Activated T-helper 2 cell treated with anti-CD3 and anti-CD28 coated beads, Interferon-gamma antibody, Interleukin-2, Interleukin-4, amounts not matched to agents 10 μg/mL and 5 μg/mL and 100 μg/mL, durations not matched to agents 14 hours and 24 hours and 36 hours (primary cell): ENCODE measurements at places on chromosomes 16 and 17.
A peak's percentile ranks its signal among the peaks of the same experiment; 100 is the strongest.

DNA sequence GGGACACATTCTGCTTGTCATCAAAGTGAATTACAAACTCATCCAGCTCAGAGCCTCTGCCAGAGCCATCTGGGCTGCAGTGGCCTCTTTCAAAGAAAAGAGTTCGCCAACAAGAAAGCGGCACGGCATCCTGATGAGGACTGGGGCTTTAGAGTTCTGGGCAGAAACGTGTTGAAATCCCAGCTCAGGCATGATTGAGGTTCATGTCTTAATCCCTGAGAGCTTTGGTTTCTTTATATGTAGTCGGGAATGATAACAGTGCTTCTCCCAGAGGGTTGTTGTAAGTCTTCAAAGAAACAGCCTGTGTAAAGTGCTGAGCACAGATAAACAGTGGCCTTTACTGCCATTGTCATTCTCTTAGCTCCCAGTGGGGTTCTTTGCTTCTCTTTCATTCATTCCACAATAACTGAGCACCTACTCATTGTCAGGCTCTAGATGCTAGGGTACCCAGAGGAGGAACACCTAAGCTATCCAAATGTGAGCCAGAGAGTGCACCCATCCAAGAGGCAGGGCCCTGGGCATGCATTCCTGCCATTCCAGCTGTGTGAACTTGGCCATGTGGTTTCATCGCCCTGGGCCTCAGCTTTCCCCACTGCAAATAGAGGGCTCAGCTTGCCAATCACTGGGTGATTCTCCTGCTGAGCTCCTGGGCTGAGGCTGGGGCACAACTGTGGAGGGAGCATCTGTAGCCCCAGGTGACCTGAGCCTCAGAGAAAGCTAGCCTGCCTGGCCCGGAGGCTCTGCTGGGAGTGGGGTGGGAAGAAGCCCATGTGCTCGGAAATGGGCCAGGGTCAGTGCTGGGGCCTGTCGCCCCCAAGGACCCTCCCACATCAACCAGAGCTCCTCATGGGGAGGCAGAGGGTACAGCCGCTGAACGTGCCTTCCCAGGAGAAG, 38.3 kb upstream of the CRHR1 start:
- no peak for DNase-seq

DNA sequence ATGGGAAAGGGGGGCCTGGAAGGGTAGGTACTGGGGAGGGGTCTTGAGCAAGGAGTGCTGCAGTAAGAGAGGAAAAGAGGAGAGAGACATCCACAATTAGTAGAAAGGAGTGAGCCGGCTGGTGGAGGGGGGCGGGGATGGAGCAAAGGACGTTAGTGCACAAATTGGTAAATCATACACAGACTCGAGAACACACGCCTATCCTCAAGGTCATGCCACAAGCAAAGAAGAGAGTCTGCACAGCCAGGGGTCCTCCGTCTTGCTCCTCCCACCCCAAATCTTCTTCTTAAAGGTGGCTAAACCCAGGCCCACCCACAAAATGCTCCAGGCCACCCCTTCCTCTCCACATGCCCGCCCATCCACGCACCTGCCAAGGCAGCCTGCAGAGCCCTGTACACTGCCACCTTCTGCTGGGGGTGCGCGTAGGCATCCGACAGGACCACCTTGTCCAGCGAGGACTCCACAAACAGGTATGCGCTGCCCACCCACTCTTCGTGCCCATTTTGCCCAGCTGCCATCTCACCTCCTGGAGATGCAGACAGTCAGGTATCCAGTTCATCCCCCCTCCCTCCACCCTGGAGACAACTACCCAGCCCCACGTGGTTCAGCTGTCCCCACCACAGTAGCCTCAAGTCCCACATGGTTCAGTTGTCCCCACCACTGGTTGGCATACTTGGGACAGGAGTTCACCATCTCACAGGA, 3.4 kb downstream of the TRADD start:
- peak; percentile 8 for DNase-seq

DNA sequence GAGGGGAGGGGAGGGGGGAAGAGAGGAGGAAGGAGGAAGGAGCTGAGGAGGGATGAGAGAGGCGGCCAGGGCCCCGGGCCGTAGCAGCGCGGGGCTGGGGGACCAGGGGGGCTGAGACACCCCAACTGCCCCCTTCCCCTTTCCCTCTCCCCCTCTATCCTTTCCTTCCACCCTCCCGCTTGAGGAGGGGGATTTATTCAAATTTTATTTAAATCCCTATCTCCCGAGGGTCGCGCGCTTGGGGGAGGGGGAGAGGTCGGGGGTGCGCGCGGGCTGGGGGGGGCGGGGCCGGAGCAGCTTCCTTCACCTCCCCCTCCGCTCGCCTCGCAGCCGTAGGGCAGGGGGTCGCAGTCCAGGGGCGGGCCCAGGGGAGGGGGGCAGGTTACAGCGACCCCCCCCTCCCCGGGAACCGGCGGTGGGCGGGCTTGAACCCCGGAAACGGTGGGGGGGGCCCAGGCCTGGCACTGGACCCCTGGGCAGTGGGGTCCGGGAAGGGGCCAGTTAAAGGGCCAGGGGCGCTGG, at the start of gene FBXL19:
Gene FBXL19, plus strand, starts transcription at position 19 of the 522 bp plus-strand sequence. CDS start 2,183 bp downstream, outside the sequence.
- no peak for DNase-seq

DNA sequence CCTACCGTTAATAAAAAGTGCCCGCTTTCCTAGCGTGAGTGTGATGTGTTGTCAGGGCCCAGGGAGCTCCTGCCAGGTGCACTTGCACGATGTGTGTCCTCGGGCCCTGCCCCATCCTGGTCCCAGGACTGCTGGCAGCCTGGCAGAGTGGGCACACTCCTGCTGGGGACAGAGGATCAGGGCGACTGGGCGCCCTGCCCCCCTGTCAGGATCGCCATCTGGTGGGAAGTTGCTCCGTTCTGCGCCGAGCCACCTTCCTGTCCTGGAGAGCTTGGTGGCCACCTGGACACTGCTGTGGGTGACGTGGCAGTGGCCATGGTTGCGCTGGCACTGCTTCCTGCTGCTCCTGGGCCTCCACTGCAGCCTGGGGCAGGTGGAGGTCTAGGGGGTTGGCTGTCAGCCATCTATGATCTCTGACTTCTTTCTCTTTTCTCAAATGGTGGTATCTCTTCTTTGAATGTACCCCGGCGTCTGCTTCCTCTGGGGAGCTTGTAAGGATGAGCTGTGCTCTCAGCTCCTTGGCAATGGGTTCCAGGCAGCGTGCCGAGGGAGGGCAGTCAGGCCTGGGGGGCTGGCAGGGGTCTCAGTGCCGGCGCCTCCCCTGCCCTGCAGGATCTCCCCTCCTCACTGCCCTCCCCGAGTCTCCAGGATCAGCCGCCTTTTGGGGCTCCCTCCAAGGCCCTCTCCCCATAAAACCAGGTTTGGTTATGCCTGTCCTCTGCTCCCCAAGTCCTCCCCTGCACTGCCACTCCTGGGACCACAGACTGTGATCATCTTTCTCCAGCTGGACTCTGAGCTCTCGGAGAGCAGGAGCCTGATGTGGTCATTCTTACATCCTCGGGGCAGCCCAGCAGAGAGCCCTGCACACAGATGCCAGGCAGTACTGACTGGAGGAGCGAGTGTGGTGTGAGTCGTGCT, 76.9 kb downstream of the AMFR start:
- no peak for DNase-seq

DNA sequence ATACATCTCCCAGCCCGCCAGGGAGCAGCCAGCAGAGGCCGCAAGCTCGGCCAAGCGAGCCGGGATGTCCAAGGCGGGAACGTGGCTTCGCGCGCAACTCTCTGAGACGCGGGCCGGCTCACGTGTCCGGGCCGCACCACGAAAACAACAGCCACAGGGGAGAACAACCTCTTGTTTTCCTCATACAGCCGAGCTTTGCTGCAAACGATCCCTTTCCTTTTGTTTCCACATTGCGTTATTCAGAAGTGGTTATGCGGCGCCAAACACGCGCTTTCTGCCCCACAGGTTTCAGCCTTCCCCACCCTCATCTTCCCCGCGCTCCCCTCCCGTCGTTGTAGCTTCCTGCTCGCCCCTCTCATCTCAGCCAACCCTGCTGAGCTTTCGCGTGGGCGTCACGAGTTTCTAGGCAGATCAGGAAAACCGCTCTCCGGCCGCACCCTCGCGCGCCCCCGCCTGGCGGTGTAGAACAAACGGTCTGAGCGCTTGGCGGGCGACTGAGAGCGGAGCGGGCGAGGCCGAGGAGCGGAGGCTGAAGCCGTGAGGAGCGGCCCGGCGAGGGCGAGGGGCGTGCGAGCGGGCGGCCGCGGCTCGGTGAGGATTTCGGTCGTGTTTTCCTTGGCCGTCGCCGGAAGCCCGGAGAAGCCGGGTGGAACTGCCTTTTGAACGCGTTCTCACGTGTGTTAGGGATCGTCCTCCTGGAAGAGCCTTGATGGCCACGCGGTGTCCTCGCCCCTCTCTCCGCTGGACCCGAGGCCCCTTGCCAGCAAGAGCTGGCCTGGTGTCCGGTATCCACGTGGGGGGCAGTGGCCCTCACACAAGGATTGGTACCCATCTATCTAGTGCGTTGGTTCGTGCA, 6.6 kb upstream of the SMARCD2 start:
- peak; percentile 93 for DNase-seq

- DNase-seq: no peak
Observed at GRCh38 chr16:79444572-79444971, 156.0 kb downstream of the MAF start.

GRCh38 chr17:9862220-9862619, 36.5 kb downstream of the GLP2R start:
- DNase-seq: no peak

- DNase-seq: no peak
Observed at GRCh38 chr16:68416057-68417046, 32.0 kb downstream of the SMPD3 start.

DNA sequence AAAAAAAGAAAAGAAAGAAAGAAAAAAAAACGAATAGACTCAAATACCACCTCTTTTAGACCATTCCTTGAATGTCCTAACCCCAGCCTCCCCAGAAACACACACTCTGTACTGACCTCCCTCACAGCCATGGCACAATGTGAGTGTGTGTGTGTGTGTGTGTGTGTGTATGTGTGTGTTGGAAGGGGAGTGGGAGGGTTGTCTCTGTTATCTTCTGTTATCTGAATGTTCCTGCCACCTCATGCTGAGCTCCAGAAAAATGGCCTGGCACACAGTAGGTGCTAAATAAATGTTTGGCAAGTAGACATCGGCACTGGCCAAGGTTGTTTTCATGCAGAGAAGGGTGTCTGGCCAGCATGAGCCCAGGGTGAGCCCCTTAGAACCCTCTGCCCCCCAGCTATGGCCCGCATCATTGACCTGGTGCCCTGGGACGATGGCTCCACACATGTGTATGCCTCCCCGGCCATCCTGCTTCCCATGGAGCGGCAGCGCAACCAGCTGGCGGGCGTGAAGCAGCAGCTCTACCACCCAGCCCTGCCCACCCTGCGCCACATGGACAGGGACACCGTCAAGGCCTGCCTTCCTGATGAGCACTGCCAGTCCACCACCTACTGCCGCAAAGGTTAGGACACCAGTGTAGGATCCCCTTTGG, 6.6 kb upstream of the CNGB1 start:
- DNase-seq: no peak

GRCh38 chr17:56099649-56100048, 53.6 kb upstream of the ANKFN1 start:
- no peak for DNase-seq

- DNase-seq: peak; percentile 65
Observed at GRCh38 chr16:84726079-84726668, 26.4 kb downstream of the USP10 start.

DNA sequence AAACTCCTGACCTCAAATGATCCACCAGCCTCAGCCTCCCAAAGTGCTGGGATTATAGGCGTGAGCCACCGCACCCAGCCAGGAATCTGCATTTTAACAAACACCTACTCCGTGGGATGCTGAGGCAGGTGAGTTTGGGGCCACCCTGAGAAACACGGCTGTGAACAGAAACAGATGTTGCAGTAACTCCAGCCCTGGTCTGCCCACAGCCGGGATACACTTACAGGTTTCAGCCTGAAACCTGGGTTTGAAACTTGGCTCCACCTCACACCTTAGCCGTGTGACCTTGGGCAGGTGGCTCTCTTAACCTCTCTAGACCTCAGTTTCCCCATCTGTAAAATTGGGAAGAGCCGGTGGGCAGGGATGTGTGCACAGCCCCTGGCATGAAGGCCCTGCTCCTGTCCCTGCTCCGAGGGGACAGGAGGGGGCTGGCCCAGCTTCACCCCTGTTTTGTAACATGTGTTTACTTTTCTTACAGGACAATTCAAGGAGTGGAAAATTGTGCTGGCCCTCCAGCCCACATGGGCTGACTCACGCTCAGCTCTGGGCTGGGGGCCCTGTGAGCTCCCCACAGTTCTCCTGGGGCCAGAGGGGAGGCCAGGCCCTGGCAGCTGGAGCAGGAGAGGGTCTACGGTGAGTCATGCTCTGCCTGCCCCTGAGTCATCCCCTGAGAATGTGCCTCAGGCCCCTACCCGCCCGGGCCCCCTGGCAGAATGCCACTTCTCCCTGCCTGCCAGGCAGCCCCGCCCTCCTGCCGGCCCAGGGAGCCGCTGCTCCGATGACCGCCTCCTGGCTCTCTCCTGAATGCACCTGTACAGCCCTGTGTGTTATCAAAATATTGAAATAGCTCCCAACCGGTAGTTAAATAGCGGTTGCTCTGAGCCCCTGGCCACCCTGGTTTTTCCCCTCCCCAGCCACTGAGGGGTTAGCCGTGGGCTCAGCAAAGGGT, 7.7 kb upstream of the PPL start:
- DNase-seq: no peak

- no peak for DNase-seq
Observed at GRCh38 chr16:69306031-69306430, 5.1 kb upstream of the VPS4A start.

DNA sequence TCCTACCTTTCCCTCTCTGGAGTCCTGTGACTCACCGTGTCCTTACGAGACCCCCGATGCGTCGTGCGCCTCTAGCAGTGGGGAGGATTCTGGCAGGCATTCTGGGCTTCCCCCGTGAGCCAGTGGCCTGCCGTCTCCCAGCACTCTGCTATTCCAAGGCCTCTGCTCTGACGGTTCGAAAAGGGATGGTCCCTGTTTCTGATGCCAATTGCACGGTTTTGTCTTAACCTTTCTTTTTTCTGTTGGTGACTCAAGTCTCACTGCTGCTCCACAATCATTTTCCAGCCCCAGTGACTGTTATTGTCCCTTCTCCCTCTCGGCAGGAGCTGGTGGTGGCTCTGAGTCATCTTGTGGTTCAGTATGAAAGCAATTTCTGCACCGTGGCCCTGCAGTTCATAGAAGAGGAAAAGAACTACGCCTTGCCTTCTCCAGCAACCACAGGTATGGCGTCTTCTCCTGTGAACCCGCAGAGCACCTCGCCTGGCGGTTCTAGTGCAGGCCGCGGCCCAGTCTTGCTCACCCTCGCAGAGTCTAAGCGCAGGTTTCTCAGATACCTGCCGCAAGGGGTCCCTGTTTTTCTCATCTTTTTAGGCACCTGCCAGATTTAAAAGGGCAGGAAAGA, 100.1 kb upstream of the CHMP6 start:
- DNase-seq: peak; percentile 80
